NCI-H1105 treated with DMSO at 0.1 percent for 48 hours (cell line): ENCODE measurements at places on chromosomes 5 and 9.

GRCh38 chr5:65674749-65675148, 47.2 kb downstream of the SGTB start:
- DNase-seq = no peak

DNA sequence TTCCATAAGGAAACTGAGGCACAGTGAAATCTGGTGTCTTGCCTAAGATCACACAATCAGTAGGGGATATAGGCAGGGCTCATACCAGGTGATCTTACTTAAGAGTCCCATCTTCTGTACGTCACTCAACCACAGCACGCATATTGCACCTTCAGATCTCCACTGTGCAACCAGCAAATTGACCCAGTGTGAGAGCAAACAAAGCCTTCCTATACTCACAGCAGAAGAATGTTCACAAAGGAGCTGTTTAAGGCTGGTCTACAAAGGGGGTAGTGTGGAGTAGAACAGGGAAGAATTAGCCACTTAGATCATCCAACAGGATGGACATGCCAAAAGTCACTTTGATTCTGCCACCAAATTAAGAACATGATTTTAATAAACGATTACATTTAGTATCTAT, 305.9 kb downstream of the SLIT3 start:
- no peak for DNase-seq

DNA sequence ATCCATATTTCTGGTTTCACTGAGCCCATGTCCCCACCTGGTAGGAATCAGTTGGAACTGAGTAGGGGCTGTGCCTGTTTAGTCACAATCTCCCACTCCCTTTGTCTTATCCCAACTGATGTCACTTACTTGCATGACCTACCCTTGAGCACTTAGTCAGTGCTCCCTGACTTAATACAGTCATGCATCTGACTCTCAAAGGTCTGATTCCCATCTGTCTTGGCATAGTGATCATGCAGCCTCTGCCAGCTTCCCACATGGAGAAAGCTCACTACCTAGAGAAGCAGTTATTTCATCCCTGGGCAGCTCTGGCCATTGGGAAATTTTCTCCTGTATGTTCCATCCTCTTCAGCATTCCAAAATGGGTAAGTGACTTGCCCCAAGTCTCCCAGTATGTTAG, 24.8 kb downstream of the ABLIM3 start:
- DNase-seq = no peak

DNA sequence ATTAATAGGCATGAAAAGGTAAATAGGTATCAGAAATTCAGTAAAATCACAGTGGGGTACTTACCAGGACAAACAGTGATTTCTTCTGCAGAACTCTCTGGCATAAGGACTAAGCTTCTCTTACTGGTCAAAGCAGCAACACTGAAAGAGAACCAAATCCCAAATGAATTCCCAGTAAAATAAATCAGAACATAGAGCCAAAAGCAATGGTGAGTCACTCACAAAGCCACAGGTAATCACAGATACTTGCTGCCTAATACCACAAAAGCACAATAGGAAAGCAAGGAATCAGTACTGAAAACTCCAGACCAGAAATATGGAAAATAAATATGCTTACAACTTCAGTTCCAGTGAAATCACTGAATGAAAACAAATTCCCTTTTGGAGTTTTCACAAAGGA, 50.7 kb downstream of the UIMC1 start:
- no peak for DNase-seq

DNA sequence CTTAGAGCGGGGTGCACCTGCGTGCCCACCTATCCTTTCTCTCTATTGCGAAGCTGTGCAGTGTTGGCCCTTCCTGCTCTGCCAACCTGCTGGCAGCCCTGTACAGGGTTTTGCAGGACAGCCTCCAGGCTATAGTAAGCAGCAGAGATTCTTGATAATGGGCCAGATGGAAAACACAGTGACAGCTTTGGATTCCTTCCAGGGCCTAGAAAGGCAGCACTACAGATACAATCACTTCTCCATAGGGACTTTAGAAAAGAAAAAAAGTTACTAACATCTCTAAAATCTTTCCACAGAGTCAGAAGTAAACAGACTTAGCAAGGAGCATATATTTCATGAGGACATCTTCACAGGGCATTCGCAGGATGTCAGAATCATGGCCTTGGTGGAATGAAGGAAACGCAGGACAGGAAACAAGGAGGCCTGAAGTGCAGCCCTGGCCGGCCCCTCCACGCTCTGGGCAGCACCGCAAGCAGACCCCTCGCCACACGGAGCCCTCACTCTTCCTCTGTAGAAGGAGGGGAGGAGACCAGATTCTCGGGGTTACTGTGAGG, 172.1 kb upstream of the GAS1 start:
- DNase-seq = peak; percentile 47

DNA sequence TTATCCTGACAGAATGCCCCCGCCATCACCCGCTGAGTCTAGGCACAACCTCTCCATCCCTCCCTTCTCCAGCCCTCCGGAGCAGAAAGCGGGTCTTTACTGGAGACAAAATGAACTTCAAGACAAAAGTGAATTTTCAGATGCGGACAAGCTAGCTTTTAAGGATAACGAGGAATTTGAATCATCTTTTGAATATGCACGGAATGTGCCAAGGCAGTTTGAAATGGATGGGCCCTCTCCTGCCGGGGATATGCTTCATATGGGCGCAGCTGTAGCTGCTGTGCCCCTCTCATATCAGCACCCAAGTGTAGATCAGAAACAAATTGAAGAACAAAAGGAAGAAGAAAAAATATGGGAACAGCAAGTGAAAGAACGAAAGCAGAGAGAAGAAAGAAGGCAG, 37.5 kb downstream of the CPLANE1 start:
- DNase-seq = no peak

DNA sequence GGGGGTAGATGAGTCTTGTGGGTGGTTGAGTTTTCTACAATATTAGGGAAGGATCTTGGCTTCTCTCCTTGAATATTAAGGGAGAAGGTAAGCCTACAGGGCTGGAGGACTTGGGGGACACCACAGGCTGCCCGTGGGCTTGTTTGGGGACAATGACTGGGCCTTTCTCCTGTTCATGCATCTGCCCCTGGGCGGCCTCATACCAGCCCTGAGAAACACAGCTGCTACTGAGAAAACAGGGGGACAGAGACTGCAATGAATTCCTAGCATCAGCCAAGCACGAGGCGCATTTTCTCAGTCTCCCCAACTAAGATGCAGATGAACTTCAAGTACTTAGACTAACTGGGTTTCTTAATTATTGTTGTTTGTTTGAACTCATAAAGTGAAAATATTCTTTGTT, 24.6 kb downstream of the C5orf58 start:
- no peak for DNase-seq

GRCh38 chr5:20224046-20224445, 236.0 kb upstream of the CDH18 start:
- no peak for DNase-seq

DNA sequence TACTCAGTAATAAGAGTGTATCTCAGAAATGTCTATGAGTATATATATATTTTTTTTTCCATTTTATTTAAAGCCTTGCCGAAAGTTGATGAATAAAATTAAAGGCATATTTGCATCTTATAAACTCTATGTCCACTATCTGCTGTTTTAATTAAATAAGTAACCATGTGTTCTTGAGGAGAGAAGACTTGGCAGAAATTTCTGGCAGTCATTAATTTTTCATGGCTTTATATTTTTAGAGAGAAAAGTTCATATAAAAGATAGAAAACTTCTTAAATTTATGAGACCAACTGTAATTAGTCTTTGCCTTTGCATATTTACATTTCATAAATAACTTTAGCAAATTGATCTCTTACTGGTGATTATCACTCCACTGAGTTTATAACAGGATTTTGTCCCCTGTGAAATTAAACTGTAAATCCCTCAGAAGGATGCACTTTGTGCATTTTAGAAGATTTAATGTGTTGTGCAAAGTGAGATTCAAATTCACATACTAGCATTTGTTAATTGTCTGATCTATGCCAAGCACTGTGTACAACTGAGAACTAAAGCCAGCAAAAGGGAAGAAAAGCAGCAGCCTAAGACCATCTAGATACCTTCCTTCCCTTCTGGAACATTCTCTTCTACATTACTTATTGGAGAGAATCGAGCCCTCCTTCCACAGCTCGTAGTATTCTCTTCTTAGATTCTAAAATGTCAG, 108.7 kb downstream of the SNCAIP start:
- no peak for DNase-seq
